HT1080 (cell line): ENCODE measurements at places on chromosomes 5 and 9. TPM values are rescaled to one million over a fixed set of nuclear protein-coding genes. Genes with fewer than 3 reads are reported as not detected.

C8G gene
- 0.47 TPM in 1 of 2 replicates, not detected in the other for total RNA-seq

ZBTB5 gene
- 5.1 and 5.7 TPM in 2 replicates for total RNA-seq

GADD45G gene
- total RNA-seq: not detected in 2 replicates

MEGF10 gene
- total RNA-seq: 1.1 and 2.7 TPM in 2 replicates

CDH10 gene
- 0.06 and 0.07 TPM in 2 replicates for total RNA-seq

CCDC192 gene
- not detected in 2 replicates for total RNA-seq

MAP1B gene
- 52.6 and 75.1 TPM in 2 replicates for total RNA-seq

ADAMTSL2 gene
- not detected in 2 replicates for total RNA-seq

AQP7 gene
- not detected in 2 replicates for total RNA-seq

LRRC70 gene
- 0.13 and 0.27 TPM in 2 replicates for total RNA-seq
